ENCODE measurements at places on chromosomes 6 and 20. TPM values are rescaled to one million over a fixed set of nuclear protein-coding genes. Genes with fewer than 3 reads are reported as not detected.

The ULBP2 gene
- 1.1 TPM for total RNA-seq

DNA sequence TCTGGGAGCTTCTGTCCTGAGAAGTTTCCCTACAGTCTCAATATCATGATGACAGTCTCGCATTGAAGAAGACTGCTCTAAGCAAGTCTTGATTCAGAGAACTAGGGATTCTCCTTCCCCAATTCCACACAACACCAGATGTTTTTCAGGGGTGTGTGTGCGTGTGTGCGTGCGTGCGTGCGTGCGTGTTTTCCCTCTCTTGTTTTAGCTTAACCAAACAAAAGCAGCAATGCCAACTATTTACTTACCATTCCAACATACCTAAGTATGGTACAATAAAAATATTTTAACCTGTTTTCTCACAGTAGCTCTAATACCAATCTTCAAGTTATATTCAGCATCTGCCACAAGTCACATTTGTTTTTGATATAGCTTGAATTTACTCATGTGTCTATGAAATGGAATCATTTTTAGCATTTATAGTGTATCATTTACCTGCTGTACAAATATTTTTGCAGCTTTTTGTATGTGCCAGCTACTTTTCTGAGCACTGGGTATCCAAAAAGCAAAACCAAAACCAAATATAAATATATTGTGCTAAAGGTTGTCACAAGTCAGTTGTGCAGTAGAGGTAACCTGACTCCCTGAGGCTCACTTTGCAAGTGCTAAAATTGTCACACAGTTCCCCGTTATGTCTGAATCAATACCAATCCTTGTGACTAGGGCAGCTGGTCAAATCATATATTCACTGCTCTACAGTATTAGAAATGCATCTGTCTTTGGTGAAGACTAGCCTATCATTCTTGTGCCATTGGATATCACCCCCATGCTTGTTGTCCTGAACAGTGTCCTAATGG lies 21.7 kb upstream of the MYLIP start:
- no peak for DNase-seq

DNA sequence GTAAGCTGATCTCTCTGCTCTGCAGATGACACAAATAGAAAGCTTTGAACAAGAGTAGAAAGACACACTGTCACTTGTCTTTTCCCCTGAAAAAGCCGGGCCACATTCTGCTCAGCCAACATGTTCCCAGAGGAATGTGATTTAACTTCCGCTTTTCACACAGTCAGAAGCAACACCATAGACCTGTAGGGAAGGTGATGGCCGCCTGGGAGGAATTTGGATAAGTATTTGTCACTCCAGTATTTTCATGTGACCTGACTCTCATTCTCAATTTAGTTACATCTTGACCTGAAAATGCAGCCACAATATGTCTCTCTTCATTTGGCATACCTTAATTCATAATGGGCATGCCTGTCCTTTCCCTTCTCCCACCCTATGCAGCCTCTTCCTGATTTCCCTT lies 2.0 kb upstream of the GRM1 start:
- DNase-seq, result no peak

DNA sequence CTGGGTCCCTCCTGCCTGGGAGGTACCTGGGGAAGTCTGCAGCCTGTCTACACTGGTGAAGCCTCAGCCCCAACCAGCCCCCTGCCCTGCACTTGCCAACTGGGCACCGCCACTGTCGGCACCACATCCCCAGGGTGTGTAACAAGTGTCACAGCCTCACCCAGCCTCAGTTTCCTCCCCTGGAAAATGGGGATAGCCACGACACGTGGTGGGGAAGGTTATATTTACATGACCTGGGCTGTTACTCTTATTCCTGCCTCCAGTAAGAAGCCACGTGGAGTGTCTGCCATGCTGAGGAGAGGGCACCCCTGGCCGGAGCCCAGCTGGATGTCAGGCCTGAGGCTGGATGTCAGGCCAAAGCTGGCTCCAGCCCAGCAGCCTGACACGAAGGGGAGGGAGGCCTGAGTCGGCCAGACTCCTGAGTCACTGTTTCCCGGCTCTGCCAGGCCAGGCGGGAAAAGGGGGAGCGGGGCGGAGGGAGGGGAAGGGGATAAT lies 44.9 kb downstream of the SNAI1 start:
- peak; percentile 92 for DNase-seq

The SIRPB2 gene
- 5.4 TPM for total RNA-seq

The LRRC73 gene
- total RNA-seq, result 1.2 TPM

GRCh38 chr6:73784726-73785505 lies 88.9 kb downstream of the CD109 start:
- DNase-seq, result no peak

The PBOV1 gene
- not detected for total RNA-seq

- DNase-seq, result no peak
These were observed 104.7 kb downstream of the CEBPB start for GRCh38 chr20:50295345-50295744.

GRCh38 chr20:57716202-57716601 lies 6.4 kb upstream of the PMEPA1 start:
- DNase-seq, result no peak

DNA sequence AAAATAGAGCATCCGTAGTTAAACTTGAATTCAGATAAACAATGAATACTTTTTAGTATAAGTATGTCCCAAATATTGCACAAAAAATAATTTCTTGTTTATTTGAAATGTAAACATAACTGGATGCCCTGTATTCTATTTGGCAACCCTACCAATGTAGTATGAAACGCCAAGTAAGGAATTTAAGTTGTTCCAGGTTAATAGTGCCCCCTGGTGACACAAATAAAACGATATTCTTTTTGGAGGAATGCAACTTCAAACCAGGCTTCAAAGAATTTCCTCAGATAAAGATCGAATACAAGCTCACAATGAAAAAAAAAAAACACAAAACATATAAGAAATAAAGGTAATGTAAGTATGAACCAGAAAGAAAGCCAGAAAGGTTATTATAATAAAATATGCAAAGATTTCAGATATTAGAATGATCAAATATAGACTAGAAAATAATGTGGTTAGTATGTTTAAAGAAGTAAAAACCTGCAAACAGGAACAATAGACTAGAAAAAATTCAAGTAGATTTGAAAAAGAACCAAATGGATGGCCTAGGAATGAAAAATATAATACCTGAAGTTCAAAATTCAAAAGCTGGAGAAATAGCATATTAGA lies 18.4 kb upstream of the AKAP7 start:
- no peak for DNase-seq

DNA sequence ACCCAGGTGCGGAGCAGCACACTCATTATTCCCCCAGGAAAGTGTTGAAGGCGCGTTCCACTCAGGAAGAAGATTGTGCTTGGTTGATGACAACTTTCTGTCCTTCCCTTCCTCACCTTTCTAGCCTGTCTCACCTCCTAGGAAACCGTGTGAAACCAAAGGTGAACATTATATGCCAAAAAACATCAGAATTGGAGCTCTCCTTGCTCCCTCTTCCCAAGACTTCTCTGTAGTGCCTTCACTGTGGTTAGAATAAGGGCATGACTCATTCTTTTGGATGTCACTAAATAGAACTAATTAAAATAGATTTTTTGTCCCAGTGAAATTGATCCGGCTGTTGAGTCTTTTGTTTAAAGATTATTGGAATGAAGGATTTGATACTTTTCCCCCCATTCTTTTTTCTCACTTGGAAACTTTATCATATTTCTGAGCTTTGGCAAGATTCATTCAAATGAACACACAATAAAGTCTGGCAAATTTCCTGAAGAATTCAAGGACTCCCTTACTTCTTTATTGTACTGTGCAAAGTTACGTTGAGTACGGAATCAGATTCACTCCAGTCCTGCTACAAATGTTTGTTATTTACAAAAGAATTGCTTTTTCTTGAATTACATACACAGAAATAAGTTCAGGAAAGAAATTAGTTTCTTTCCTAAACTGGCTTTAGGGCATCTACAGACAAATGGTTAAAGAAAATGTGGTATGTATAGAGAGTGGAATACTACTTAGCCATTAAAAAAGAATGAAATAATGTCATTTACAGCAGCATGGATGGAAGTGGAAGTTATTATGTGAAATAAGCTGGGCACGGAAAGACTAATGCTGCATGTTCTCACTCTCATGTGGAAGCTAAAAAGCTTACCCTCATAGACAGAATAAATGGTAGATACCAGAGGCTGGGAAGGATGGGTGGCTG lies 142.8 kb upstream of the AKAP12 start:
- no peak for DNase-seq

GRCh38 chr6:21931641-21932335 lies 338.2 kb downstream of the SOX4 start:
- no peak for DNase-seq

DNA sequence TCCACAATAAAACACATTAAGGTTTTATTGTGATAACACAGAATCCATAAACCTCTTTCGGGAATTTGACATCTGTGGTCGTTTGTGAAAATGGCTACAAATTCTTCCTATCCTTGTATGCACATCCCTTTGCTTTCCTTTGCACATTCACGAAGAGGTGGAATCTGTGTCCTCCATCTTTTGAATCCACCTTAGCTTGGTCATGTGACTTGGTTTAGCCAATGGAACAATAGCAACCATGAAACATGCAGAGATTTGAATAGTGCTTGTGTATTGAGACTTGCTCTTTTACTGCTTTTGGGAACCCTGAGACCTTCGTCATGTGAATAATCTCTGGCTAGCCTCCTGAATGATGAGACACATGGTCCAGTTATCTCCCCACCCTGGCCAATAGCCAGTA lies 49.7 kb upstream of the NOP56 start:
- DNase-seq, result no peak

DNA sequence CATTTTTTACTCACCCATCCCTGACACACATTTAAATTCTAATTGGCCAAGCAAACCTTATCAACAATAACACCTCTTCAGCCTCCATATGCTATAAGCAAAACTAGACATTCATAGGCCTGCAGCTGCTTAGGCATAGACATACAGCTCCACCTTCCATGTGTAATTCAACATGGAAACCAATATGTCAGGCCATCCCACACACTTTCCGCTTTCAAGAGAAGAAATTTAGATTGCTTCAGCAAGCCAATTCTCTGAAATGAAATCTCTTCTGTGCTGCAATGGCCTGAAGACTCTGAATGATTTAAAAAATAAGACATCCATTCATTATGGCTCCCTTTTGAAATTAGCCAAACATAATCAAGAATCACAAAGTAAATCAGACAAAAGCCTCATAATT lies 4.5 kb upstream of the RAB22A start:
- no peak for DNase-seq

DNA sequence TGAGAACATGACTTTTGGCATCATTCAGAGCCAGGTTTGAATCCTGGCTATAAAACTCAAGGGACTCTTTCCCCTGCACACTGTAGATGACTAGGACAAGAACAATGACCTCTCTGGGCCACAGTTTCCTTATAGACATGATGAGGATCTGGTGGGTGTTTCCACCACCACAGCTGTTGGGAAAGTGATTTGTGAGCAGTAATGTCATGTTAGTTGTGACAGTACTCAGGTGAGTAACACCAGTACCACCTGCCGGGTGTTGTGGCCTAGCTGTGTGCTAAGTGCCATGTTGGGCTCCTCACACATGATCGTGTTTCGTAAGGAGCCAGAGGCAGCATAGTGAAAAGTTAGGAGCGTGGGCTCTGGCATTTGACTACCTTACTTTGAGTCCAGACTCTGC lies 24.1 kb downstream of the HM13 start:
- DNase-seq, result no peak

The FITM2 gene
- 124 TPM for total RNA-seq

DNA sequence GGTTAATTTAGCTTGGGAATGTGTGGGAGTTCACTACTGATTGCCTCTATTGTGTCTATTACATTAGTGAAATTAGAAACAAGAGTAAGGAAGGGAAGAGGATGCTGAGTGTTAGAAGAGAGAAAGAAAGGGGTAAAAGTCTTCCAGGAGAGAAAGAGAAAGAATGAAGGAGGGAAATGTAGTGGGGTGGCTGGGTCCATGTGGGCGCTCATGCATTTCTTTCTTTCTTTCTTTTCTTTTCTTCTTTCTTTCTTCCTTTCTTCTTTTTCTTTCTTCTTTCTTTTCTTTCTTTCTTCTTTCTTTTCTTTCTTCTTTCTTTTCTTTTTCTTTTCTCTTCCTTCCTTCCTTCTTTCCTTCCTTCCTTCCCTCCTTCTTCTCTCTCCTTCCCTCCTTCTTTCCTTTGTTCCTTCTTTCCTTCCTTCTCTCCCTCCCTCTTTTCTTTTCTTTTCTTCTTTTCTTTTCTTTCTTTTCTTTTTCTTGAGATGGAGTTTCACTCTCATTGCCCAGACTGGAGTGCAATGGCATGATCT lies 16.2 kb upstream of the SALL4 start:
- DNase-seq, result no peak

The TRIM27 gene
- 20.7 TPM for total RNA-seq

The TNFAIP3 gene
- 13.6 TPM for total RNA-seq

- DNase-seq, result no peak
These were observed 155.3 kb downstream of the EYA4 start for GRCh38 chr6:133396233-133396983.

The ANKRD60 gene
- total RNA-seq, result not detected

GRCh38 chr6:28741363-28741762 lies 182.4 kb downstream of the TRIM27 start:
- DNase-seq, result no peak

The BPI gene
- total RNA-seq, result not detected

DNA sequence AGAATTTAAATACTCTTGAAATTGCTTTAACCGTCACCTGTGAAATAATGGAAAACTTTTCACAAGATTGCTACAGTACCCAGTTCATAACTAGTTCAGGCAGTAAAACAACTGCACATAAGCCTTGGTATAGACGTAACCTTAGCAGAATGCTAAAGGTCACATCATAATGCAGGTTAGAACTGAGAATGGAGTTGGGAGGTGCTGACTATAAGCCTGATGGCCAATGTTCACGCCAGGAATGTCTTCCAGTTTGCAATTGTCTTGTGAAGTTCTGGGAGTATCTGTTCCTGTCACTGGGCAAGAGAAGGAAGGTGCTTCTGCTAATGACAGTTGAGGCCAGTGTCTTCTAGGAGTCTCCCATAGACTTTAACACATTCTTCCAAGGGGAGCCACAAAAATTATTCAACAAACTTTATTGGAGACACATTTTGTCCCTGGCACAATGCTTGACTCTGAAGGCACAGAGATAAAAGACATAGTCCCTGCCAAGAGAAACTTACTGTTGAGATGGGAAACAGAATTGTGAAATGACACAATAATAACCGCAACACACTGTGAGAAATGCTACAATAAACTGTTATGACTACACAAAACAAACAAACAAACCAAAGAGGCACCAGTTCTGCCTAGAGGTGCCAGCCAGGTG lies 24.6 kb upstream of the CEP162 start:
- no peak for DNase-seq

The DNMT3B gene
- 0.65 TPM for total RNA-seq

DNA sequence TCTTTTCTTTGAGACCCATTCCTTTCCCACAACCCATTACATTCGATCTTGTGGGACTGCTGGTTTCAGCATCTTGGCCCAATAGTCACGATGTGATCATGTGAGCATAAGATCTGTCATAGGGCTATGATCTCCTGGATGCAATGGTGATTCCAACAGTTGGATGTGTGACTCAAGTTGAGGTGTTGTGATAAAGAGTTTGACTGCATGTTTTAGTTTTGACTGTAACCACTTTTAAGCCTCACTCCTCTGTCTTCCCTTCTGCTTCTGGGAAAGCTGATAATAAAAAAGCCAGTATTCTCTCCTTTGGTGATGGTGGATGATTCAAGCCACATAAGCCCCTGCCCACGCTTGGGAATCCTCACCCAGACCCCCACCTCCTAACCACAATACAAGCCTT lies 117.0 kb upstream of the ASCC3 start:
- no peak for DNase-seq

Measured in left cardiac atrium (tissue), 4 donors.